ENCODE measurements at places on chromosomes 12 and 14.

DNA sequence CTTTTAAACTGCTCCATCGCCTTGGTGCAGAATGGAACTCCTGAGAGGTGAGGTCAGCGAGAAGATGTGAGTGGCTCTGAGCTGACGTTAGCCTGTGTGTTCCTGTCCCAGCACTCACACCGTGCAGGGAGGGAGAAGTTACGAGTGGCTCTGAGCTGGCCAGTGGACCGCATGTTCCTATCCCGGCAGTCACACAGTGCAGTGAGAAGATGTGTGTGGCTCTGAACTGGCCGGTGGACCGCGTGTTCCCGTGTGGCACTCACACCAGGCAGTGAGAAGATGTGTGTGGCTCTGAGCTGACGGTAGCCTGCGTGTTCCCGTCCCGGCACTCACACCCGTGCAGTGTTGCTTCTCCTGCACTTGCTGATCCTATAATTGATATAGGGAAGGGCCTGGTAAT, 59.9 kb downstream of the VCPKMT start:
- no peak for DNase-seq

GRCh38 chr12:100544165-100544564, 29.3 kb upstream of the GAS2L3 start:
- no peak for DNase-seq

DNA sequence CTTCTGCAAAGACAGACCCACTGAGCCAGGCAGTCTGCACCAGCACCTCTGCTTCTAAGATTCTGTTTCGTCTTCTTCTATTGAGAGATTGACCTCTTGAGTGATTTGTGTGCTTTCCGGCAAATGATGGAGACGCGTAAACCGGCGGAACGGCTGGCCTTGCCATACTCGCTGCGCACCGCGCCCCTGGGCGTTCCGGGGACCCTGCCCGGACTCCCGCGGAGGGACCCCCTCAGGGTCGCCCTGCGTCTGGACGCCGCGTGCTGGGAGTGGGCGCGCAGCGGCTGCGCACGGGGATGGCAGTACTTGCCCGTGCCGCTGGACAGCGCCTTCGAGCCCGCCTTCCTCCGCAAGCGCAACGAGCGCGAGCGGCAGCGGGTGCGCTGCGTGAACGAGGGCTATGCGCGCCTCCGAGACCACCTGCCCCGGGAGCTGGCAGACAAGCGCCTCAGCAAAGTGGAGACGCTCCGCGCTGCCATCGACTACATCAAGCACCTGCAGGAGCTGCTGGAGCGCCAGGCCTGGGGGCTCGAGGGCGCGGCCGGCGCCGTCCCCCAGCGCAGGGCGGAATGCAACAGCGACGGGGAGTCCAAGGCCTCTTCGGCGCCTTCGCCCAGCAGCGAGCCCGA, 703 bp downstream of the ASCL4 start:
- no peak for DNase-seq

DNA sequence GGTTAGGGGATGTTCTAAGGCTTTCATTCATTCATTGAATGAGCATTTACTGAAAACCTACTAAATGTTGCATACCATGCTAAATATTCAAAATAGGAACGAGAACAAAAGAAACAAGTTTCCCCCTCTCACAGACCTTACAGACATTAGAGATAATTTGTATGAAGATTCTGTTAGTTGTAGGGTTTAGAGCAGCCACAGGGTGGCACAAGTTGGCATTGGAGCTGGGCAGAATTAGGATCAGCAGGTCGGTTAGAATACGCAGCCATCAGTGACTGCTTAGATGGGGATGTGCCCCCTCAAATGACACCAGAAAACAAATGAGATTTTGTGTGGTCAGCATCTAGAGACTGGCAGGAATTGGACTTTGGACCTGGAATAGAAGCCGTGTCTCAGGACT, 166.3 kb upstream of the DAAM1 start:
- DNase-seq: no peak

- DNase-seq: no peak
Measured at GRCh38 chr14:95730126-95730525, 16.2 kb upstream of the TCL1A start.

GRCh38 chr14:90936757-90937440, 120.7 kb upstream of the TTC7B start:
- DNase-seq: no peak

- DNase-seq: no peak
Measured at GRCh38 chr12:11656550-11656949, 7.1 kb downstream of the ETV6 start.

DNA sequence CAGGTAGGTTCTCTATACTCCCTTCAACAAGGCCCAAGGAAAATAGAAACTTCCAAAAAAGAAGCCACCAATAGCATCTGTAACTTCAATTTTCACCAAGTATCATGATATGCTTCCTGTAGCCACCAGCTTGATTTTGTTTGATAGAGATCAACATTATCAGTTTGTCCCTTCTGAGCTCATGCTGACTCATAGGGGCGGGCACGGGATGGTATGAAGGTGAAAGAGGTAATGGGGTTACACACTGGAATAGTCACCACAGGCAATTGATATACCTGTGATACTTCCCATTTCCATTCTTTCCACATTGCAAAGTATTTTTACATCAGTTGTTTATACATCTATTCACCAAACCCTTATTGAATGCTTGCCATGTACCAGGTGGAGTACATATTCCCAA, 134.1 kb downstream of the KCNA5 start:
- DNase-seq: no peak

Data from NCI-H345 (cell line).